ENCODE measurements at places on chromosomes 4 and X.

DNA sequence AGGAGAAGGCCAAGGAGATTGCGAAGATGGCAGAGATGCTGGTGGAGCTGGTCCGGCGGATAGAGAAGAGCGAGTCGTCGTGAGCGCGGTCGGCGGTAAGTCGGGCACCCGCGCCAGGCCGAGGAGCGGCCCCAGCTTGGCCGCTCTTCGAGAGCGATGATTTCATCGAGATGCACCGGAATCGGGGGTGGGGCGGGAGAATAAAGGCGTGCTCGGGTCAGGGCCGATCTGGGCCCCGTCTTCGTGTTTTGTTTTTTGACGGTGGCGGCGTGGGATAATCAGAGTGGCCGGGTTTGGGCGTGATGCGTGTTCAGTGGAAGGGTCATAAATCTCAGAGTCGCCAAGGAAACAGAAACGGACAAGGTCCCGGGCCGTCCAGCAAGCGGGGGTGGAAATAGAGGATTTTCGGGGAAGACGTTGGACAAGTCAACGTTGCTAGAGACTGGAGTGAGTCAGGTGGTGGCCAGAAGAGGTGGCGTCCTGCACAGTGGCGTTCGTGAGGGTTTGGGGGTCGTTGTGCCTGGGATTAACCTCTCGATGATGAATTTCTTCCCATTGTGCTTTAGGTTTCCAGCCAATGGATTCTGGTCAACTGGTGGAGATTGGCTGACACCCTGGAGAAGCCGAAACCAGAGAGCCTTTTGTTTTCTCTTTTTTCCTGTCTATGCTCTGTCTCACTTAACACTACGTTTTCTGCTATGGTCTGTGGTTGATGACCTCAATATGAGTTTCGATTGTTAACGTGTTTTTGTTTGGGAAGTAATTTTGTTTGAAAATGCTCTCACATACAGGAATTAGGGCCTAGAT lies 882 bp downstream of the MRFAP1 start:
- peak; percentile 65 for DNase-seq

DNA sequence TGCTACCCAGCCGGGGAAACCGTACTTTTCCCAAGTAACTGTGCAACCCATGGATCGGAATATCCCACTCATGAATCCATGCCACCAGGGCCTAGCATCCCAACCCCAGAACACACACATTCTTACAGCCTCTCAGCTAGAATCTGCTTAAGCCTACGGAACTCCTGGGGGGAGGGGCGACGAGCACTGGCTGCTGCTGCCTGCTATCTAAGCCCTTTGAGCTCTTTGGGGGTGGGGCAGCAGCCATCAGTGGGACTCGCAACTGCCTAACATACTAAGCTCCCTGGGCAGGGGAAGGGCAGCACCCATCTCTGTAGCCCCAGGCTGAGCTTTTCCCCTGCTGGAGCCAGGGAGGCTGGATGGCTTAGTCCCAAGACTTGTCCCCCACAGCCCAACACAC lies 28.6 kb downstream of the NUDT10 start:
- no peak for DNase-seq

DNA sequence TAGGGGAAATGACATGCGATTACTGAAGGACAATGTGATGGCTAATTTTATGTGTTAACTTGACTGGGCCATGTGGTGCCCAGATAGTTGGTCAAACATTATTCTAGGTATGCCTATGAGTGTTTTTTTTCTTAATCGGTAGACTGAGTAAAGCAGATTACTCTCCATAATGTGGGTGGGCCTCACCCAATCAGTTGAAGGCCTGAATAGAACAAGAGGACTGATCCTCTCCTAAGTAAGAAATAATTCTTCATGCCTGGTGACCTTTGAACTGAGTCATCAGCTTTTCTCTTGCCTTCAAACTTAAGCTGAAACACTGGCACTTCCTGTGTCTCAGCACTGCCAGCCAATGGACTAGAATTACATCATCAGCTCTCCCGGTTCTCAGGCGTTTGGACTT lies 164.0 kb upstream of the FGF13 start:
- no peak for DNase-seq

DNA sequence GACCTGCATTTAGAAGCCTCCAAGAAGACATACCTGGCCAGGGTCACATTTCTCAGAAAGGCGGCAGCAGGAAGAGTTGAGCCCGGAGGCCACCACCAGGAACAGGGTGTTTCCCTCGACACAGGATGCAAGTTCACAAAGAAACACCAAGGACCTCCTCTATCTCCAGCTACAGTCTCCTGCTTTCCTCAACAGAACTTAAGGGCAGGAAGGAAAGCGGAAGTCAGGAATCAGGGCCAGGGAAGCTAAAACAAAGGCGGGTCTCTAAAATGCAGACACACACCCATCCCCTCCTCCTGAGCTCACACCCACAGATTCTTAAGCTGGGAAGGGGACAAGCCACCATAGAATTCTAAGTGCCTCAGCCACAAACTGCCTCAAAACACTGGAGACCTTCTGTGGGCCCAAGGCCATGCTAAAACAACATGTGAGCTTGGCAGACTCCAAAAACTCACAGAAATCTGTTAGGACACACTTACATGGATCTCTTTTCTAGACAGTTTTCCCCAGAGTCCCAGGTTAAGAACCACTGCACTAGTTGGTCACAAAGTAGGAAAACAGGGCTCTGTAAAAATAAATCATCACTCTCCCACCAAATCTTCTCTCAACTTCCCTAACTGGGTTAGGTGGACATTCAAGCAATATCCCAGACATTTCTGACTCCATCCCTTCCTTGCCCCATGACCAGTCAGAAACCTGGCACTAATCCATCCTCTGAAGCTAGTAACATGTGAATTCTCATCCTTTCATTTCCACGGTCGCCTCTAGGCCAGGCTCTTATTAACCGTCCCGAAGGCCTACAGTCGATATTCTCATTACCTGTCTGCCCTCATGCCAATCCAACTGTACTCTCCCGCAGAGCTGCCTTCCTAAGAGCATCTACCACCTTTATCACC lies 163.2 kb downstream of the APBB2 start:
- no peak for DNase-seq

DNA sequence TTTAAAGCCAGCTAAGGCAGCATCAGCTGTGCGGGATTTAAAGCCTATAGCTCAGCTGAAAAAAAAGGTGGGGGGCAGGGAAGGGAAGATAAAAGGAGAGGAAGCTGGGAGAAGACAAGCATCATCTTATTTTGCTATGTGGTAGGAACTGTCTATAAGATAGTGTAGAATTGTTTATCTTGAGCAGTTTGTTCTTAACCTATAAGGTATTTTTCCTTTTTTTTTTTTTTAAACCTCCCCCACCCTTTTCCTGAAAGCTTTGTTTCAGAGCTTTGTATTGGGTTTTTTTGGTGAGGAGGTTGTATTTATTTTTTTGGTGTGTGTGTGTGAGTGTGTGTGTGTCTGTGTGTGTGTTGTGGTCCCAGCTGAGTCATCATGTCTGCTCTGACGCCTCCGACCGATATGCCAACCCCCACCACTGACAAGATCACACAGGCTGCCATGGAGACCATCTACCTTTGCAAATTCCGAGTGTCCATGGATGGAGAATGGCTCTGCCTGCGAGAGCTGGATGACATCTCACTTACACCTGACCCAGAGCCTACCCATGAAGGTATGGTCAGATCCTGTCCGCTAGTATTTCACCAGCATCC lies 531 bp downstream of the RUFY3 start:
- peak; percentile 31 for DNase-seq

- DNase-seq, result no peak
Measured at GRCh38 chr4:55819634-55820033, at the start of gene EXOC1L. TSS of gene EXOC1L (plus strand) at chr4:55819790. CDS start at chr4:55820027, 237 bp downstream.
